Smooth muscle cell of bladder (primary cell): ENCODE measurements at places on chromosomes 12 and 14. TPM values are rescaled to one million over a fixed set of nuclear protein-coding genes. Genes with fewer than 3 reads are reported as not detected.

GLT1D1 gene
- not detected in 2 replicates for total RNA-seq

SNRNP35 gene
- total RNA-seq, result 11.5 and 11.6 TPM in 2 replicates

KRT86 gene
- total RNA-seq, result 0.09 and 0.14 TPM in 2 replicates

PARPBP gene
- total RNA-seq, result 3.8 and 4.9 TPM in 2 replicates

RD3L gene
- not detected in 2 replicates for total RNA-seq

PABPN1 gene
- 102 and 114 TPM in 2 replicates for total RNA-seq

CLEC14A gene
- 1.1 and 3.6 TPM in 2 replicates for total RNA-seq

SERPINA10 gene
- not detected in 2 replicates for total RNA-seq

P2RX2 gene
- total RNA-seq, result not detected in 2 replicates
